ENCODE measurements at places on chromosomes 7 and 10. TPM values are rescaled to one million over a fixed set of nuclear protein-coding genes. Genes with fewer than 3 reads are reported as not detected.

DNA sequence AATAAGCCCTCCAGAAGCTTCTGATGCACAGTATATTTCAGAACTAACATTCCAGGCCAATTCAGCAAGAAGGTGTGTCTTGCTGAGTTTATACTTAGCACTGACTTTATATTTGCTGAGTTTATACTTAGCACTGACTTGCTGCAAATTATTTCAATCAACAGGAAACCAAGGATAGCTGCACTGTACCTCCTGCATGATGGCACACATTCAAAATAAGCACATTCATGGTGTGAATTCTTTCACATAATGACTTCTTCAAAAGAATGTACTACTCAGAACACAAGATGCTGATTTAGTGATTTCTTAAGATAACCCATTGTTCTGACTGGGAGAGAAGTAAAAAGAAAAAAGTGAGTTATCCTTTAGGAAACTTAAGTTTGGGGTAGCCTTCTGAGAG, 52.0 kb downstream of the JAZF1 start:
- DNase-seq: no peak

- DNase-seq: peak; percentile 51
Observed at GRCh38 chr10:99279626-99280111, 44.0 kb upstream of the HPSE2 start.

DNA sequence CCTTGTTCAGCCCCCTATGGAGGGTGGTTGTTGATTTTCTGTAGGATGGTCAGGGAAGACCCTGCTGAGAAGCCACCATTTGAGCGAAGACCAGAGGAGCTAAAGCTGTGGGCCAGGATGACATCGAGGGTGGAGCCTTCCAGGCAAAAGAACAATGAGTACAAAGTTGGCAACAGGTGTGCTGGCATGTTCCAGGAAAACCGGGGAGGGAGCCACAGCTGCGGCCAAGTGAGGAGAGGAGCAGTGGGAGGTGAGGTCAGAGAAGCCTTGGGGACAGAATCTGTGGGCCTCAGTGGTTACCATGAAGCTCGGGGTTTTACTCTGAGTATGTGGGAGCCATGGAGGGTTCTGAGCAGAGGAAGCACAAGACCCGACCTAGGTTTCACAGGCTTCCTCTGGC, 75.6 kb upstream of the ZNF479 start:
- no peak for DNase-seq

GRCh38 chr10:8102708-8103401, 48.4 kb downstream of the GATA3 start:
- DNase-seq: no peak

- DNase-seq: no peak
Observed at GRCh38 chr10:48330269-48330668, 23.8 kb downstream of the MAPK8 start.

DNA sequence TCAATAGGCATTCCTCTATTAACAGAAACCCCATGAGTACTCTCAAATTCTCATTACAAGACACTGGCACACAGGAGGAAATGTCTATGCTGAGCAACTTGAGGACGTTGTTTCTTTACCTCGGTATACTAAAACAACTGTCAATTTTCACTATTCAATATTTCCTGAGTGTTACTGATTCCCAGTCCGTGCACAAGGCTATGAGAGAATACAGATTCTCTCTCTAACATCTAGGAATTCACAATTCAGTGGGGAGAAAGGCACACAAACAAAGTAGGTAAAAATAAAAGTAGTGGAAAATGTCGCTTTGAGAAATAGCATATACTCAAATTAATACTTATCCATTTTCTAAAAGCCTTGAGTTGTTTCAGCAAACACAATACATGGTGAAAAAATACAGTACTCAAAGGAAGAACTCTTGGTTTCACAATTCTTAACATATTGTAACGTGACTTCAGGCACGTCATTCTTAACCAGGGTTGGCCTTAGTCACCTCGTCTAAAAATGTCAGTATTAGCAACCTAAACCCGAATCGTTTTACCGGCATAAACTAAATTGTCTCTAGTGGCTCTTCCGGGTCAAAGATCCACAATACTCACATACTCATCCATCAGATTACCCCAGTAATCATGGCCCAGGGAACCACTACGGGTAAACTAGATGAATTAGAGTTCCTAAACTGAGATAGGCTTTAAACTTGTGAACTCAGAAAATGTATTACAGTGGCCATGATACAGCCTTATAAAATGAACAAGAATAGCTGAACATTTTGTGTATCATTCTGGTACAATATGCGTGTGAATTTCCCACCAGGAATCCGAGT, 1.5 kb downstream of the IPMK start:
- peak; percentile 32 for DNase-seq

- DNase-seq: no peak
Observed at GRCh38 chr10:58734116-58734515, 221.4 kb downstream of the BICC1 start.

DNA sequence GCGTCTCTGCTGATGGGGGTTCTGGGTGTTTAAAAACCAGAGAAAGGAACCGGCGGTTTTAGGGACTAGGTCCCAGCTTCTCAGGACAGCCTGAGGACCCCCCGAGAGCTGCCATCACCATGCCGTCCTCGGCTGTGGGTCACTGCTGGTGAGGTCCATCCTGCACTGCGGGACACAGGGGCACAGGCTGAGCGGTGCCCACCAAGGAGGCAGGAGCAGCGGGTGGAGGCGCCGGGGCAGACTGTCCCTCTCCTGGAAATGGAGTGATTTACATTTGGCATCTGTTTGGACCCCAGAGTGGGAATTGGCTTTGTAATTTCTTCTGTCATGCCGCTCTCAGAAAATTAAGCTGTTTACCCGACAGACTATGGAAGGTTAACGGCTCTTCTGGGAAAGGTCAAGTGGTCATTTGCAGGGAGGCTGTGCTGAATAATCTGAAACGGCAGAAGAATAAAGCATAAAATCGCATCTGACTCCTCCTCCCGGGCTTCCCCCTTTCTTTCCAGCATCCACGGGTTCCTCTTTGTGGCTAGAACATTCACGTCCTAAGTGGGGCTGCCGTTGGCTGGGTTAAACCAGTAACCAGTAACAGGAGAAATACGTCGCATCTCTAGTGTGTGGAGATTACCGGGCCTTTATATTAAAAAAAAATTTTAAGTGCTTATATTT, 31.7 kb downstream of the LHPP start:
- no peak for DNase-seq

- DNase-seq: peak; percentile 44
Observed at GRCh38 chr7:11228515-11228914, 254.8 kb downstream of the PHF14 start.

- DNase-seq: no peak
Observed at GRCh38 chr10:76649254-76649653, 988.4 kb downstream of the KCNMA1 start.

GRCh38 chr7:137920637-137921399, 74.0 kb upstream of the DGKI start:
- no peak for DNase-seq

SLC26A3 gene
- total RNA-seq: not detected

Measured in myocyte (in vitro differentiated cells).